ENCODE measurements at places on chromosomes 16 and 17.

- DNase-seq = no peak
Measured at GRCh38 chr17:8614988-8615387, 15.5 kb downstream of the MYH10 start.

GRCh38 chr16:50304467-50305440 lies 38.4 kb downstream of the ADCY7 start:
- no peak for DNase-seq

DNA sequence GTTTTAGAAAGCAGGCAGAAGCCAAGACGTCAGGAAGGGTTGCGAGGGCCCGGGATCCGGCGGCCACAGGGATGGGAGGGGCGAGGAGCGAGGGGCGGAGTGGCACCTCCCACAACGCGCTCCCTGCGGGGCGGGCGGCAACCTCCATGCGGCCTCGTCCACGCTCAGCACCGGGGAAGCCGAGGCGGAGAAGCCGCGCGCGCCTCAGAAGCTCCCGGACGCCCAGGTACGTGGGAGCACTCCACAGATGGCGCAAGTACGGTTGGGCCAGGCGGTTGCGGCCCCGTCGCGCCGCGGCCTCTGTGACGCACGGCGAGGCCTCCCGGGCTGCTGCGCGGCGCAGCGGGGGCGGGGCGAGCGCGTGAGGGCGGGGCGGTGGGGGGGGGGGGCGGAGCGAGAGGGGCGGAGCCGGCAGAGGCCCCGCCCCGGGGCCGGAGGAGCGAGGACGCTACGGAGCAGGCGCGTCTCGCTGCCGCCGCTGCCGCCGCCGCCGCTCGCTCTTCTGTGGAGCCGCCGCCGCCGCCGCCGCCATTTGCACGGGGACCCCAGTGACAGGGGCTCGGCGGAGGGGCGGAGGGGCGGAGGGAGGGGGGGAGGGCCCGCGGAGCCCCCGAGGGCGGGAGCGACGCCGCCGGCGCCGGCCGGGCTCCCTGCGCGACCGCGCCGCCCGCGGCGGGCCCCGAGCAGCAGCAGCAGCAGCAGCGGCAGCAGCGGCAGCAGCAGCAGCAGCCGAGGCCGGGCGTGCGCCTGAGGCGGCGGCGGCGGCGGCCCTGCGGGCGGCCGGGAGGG lies at the start of gene TENT4B:
Gene TENT4B, plus strand, starts transcription at position 500 of the 789 bp plus-strand sequence. CDS start 316 bp downstream, outside the sequence.
- DNase-seq = peak; percentile 48

- no peak for DNase-seq
Measured at GRCh38 chr17:19752216-19753050, 4.3 kb upstream of the ALDH3A1 start.

DNA sequence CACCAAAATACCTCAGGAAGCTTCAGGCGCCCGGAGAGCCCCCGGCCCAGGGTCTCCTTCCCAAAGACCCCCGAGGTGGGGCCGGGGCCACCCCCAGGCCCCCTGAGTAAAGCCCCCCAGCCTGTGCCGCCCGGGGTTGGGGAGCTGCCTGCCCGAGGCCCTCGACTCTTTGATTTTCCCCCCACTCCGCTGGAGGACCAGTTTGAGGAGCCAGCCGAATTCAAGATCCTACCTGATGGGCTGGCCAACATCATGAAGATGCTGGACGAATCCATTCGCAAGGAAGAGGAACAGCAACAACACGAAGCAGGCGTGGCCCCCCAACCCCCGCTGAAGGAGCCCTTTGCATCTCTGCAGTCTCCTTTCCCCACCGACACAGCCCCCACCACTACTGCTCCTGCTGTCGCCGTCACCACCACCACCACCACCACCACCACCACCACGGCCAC lies 6.7 kb upstream of the TMEM88 start:
- no peak for DNase-seq

DNA sequence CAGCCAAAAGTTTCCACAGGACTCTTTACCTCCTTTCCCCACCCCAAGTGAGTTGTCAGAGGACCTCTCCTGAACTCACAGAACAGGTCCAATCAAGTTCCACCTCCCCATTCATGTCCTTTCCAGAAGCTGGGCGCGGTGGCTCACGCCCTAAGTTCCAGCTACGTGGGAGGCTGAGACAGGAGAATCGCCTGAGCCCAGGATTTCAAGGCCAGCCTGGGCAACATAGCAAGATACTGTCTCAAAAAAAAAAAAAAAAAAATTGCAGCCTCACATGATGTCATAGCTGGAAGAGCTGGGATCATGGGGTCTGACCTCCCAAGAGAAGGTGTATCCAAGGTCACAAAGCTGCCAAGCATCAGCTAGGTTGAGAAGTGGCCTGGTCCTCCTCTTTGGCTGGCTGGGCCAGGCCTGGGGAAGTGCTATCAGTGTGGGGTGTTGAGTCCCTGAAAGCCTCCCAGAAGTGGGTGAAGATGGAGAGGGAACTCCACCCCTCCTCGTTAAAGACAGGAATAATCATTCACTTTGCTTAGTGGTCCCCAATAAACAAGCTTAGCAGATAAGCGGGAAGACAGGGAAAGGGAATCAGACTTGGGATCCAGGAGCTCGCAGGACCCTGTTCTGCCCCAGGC lies 5.5 kb upstream of the MNT start:
- DNase-seq = no peak

DNA sequence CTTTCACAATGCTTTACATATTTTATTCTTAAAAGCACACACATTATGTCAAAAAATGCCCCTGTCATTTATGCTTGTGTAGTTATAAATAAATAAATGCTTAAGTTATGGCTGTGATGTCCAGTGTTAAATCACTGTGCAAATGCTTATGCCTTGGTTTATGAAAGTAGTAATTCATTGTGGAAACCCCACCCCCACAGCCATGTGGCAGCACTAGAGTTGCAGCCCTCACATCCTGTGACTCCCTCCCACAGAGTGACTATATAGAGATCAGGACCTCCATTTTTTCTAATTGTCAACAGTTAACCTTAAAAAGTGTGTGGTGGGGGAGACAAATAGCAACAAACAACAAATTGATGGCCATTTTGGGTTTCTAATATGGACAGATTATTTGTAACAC lies 2.4 kb downstream of the SKAP1 start:
- DNase-seq = no peak

- DNase-seq = peak; percentile 59
Measured at GRCh38 chr17:50547035-50547735, at the start of gene SPATA20. Gene SPATA20, plus strand, starts transcription at chr17:50547174. Its CDS starts 35 bp downstream, at chr17:50547209.

- DNase-seq = no peak
Measured at GRCh38 chr16:30472328-30472942, at the start of gene ITGAL. Gene ITGAL, plus strand, starts transcription at chr16:30472742. Its CDS starts 96 bp downstream, at chr16:30472838.

DNA sequence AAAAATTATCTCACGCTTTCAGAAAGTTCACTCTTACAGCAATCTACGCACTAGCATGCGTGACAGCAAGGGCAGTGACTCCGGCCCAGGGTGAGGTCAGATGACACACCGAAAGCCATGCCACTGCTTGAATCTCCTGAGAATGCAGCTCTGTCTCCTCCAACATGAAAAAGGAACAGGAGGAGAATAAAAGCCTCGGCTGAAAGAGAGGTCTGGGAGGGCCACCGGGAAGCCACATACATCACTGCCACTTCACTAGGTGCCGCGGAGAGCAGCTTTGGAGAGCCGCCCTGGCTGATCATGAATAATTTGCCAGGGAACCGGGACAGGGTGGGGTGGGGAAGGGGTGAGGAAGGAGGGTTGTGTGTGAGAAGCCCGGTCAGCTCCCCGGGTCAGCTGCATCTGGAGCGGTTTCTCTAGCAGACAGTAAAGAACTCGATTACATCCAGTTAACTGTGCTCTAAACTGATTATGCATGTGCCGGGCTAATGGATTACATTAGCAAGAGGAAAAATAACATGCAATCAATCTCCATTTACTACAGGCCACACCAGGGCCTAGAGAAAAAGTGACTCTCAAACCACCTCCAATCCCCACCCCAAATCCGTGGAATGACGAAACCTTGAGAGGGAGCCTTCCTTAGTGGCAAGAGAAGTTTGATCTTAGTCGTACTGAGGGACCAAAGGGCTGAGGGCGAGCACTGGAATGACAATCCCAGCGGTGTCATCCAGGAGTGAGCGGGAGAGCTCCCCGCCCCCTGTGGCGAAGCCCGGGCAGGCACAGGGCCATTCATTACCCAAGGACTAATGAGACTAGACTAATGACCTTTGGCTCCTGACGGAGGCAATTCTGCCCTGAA lies 100.3 kb downstream of the ZFHX3 start:
- DNase-seq = no peak
